ENCODE measurements at places on chromosomes 13 and 19.
A peak's percentile ranks its signal among the peaks of the same experiment; 100 is the strongest.

DNA sequence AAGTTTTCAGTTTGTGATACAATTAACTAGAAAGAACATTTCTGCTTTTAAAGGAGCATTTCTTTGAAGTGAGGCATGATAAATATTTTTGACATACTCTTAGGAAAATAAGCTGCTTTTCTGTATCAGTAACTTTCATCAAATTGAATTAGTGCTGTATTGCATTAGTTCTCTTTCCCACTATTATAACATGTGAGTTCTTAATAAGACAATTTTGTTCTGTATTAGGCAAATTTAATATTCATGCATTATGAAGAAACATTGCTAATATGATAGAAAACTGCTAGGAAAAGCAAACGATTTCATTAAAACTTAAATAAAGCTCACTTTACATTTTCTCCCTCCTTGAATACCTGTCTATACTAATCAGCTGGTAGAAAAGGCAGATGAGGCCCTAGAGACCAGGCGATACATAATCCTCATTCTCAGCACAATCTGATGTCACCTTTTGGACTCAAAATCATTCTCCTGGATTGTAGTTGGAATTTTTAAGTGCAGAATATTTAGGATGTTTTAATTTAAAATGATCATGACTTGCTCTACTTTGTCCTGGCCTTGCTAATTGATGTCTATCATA, 1636.8 kb downstream of the PCDH9 start:
- DNase-seq, result no peak

- peak; percentile 63 for DNase-seq
Observed at GRCh38 chr19:53881482-53882390, at the start of gene PRKCG. Gene PRKCG, plus strand, starts transcription at chr19:53882197. Its CDS starts 298 bp downstream, at chr19:53882495.

DNA sequence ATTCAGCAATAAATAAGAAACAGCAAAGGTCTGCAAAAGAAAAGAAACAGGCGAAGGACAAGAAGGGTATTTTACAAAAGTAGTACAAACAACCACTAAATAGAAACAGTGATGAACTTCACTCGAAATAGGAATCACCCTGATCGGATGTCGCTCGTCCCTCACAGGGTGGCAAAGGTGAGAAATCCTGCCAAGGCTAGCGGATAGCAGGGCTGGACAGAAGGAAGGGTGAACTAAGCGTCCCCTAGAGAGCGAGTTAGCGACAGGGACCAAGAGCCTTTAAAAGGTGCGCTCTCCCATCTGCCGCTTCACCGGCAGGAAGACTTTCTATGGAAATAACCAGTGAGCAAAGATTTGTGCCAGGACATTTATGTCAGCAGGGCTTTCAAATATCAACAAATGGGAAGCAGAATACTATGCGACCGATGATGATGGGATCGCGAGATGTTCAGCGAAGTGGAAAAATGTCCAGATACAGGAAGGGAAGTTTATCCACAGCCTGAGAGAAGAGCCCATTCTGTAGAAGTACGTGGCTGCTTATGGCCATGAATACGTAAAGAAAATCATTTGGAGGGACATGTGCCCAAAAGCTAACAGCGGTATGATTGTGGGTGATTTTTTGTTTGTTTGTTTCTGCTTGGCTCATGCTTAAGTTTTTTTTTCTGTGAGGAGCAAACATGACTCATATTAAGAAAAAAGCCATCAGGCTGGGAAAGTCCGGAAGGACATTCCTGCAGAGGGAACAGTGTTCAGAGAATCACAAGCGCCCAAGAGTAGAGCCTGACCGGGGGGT, 18.9 kb downstream of the ELAVL1 start:
- no peak for DNase-seq

DNA sequence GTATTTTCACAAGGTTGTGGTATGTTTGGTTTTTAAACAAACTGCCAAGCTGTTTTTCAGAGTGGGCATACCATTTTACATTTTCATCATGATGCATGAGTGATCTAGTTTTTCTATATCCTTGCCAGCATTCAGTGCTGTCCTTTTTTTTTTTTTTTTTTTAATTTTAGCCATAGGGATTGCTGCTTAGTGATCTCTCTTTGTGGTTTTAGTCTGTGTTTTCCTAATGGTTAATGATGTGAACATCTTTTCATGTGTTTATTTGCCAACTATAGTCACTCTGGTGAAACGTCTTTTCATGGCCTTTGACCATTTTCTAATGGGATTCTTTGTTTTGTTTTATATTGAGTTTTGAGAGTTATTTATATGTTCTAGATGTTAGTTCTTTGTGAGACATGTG, 59.7 kb downstream of the SHISA2 start:
- no peak for DNase-seq

GRCh38 chr13:91719033-91719432, 320.6 kb downstream of the GPC5 start:
- DNase-seq, result no peak

DNA sequence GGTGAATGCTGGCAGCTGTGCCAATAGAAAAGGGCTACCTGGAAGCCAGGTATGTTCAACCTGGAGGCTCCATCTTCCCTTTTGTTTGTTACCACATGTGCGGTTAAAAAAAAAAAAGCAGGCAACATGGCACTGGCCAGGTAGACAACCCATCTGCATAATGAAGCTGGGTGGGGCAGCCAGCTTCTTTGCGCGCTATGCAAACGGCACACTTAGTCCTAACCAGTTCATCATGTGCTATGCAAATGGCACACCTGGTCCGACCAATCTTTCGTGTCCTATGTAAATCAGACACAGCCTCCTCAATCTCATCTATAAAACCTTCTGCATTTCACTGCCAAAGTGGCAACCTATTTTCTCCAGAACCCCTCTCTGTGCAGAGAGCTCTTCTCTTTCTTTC, 11.3 kb upstream of the IGSF23 start:
- no peak for DNase-seq

DNA sequence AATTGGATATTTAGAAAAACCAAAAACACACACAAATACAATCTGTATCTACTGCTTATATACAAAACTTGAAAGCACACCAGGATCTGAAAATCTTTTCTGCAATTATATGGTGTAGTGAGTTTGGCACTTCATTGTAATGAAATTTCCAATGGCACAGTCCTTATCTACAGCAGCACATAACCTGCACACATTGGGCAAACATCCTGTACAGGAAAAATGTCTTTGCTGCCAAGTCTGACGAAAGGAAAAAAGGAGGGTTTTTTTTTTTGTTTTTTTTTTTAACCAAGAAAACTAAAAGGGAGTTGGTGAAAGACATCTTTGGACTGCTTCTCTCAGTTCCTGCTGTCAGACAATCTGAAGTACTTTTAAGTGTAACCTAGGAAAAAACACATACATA, 107.8 kb downstream of the FOXO1 start:
- DNase-seq, result no peak

DNA sequence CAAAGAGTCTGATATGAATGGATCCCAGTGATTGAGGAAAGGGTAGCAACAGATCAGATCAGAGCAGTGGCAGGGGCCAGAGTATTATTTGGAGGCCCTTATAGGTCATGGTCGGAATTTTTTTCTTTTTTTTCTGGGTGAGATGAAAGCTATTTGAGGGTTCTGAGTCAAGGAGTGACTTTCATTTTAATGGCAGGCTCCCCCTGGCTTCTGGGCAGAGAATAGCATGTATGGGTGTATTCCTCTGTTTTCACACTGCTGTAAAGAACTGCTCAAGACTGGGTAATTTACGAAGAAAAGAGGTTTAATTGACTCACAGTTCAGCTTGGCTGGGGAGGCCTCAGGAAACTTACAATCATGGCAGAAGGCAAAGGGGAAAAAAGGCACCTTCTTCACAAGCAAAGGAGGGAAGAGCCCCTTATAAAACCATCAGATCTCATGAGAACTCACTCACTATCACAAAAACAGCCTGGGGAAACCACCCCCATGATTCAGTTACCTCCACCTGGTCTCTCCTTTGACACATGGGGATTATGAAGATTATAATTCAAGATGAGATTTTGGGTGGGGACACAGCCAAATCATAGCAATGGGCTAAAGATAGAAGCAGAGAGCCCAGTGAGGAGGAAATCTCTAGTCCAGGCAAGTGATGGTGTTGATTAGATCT, 3.0 kb upstream of the SLC6A16 start:
- DNase-seq, result peak; percentile 56

GRCh38 chr13:76823969-76824368, 62.2 kb downstream of the KCTD12 start:
- DNase-seq, result no peak

- no peak for DNase-seq
Observed at GRCh38 chr13:73433890-73434289, 375.1 kb downstream of the KLF5 start.

GRCh38 chr13:61696676-61697075, 281.0 kb upstream of the PCDH20 start:
- DNase-seq, result no peak

GRCh38 chr19:38949580-38950367, 19.0 kb downstream of the MRPS12 start:
- peak; percentile 89 for DNase-seq

GRCh38 chr13:25977671-25978070, 74.1 kb downstream of the SHISA2 start:
- DNase-seq, result no peak

DNA sequence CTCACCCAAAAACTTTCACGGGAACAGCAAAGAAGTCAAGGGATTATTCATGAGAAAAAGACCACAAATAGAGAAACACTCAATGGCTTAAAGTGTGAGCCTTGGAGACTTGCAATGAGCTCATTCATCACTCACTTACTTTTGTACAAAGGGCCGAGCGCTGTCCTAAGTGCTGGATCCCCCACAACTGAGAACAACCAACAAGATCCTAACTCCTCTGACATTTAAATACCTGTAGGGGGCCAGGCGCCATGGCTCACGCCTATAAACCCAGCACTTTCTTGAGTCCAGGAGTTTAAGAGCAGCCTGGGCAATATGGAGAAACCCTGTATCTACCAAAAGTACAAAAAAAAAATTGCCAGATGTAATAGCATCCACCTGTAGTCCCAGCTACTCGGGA, 29.4 kb upstream of the ZNF507 start:
- DNase-seq, result no peak

DNA sequence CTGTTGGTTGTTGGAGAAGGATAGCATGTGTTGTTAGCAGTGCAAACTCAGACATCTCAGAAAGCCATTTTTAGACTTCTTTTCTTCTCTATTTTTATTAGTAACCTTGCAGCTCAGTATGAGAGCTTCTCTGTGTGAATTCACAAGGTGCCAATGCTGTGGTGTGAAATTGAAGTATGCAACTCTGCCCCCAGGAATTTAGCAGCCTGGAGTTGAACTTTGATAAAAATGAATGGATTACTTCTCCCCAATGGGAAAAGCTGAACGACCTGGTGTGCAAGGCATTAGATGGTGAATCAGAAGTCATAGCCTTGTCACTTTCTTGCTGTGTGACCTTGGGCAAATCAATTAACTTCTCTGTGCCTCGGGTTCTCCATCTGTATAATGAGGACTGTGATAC, 512.3 kb upstream of the PCDH9 start:
- no peak for DNase-seq

GRCh38 chr19:4473011-4473762, 1.1 kb downstream of the HDGFL2 start:
- no peak for DNase-seq

DNA sequence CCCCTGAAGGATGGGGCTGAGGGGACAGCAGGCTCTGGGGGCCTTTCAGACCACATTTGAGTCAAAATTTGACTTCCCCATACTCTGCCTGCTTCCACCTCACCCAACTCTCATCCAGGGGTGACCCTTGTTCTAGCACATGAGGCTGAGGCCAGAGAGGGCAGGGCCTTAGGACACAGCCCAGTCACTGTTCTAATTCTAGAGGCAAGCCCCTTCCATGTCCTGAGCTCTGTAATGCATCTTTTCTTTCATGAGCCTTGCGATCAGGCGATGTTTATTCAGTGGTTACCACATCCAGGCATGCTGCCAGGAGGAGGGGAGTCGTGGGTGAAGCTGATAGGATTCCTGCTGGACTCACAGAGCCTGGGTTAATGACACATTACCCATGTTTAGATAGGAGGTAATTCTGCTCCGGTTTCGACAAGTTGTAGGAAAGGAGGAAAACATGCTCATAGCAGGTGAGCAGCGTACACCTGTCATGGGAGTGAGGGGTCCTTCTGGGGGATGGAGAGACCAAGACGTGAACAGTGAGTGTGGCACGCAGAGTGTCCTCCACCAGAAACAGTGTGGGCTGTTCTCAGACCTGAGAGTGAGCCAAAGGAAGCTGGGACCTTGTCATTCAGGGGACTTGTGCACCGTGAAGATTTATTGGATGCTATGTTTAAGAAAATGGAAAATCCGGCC, 9.3 kb downstream of the RPS9 start:
- DNase-seq, result peak; percentile 38

- no peak for DNase-seq
Observed at GRCh38 chr13:40799508-40799907, 10.1 kb downstream of the SLC25A15 start.

- no peak for DNase-seq
Observed at GRCh38 chr19:19533841-19534240, 4.2 kb upstream of the CILP2 start.

DNA sequence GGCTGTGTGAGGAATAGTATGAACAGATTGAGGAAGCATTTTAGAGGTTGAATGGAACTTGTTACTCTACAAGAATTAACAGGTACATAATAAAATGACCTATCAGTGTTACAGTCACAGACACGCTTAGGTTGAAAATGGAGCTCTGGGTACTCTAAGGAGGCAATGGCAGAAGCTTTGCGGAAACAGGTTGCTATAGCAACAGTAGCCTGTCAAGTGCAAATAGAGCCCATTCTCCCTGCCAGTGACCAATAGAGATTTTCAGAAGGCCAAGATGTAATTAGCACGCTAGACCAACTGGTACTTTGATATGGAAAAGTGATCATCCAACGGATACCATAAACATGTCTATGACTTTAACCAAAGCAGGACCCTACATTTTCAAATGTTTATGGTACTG, 148.5 kb upstream of the FREM2 start:
- DNase-seq, result no peak

DNA sequence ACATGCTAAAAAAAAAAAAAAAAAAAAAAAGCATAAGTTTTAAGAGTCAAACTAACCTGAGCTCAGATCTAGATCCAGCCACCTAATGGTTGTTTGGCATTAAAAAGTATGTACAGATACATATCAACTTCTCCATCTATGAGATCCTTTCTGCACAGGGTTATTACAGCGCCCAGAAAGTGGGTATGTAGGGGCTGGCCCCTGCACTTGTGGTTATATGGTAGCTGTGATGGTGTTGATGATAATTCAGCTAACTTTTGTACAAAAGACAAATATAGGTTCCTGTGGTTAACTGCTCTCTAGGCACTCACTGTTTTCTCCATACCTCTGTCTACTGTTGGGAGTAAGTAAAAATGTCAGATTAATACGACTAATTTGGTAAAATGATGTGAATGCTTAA, 81.7 kb downstream of the TNFRSF19 start:
- no peak for DNase-seq

GRCh38 chr19:19217099-19217498, 5.3 kb downstream of the NCAN start:
- DNase-seq, result no peak
